Renal pelvis (tissue), 12 donors: ENCODE measurements at places on chromosomes 6 and 20. TPM values are rescaled to one million over a fixed set of nuclear protein-coding genes. Genes with fewer than 3 reads are reported as not detected.
A peak's percentile ranks its signal among the peaks of the same experiment; 100 is the strongest.

DNA sequence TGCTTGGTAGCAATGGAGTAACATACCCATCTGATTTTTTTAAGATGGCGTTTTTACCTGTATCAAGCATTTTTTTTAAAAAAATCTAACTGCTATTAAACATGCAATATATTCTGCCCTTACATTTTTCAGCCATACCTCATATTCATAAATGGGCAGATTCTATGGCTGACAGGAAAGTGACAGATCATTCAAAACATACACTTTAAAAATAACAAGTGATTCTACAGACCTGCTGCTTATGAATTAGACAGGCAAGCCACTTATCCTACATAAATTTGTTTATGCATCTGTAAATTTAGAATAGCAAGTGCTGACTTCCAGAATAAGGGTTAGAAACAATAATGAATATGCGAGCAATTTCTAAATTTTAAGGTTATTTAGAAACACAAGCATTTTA lies 82.7 kb downstream of the TBXT start:
- no peak for DNase-seq

DNA sequence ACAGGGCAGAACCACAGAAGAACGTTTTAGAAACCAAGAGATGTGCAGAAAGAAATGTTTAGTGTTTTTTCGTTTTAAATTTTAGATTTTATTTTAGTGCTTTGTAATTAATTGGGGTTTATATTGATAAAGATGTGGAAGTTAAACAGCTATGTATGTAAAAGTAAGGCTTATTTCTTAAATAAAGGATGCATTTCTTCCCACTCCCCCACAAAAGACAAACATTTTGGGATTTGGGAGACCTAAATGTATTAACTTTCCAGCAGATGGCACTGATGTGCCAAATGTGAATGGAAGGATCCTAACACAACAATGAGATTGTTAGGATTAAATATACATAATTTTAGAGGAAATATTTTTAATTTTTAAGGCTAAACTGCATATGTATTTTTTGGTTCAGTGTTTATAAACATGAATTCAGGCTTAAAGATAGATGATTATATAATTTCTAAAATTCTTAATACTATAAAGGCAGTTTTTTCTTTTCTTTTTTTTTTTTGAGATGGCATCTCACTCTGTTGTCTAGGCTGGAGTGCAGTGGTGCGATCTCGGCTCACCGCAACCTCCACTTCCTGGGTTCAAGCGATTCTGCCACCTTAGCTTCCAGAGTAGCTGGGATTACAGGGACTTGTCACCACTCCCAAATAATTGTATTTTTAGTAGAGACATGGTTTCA lies 12.0 kb downstream of the PFDN4 start:
- DNase-seq, result peak; percentile 34

DNA sequence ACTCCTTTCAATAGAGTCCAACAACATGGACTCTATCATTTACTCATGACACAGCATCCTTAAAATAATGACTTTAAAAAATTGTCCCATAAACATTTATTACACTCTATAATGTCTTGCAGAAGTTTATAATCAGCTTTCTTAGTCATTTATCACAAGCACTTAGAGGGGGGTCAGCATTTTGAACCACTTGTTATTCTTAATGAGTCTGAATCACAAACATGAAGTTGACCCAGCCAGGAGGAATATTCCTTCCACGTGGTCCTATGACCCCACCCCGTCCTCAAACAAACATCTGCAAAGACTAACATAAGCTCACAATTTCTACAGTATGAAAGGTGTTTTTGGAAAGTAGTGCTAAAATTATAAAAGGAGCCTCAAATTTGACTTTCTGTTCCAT lies 91.1 kb downstream of the MTFR2 start:
- DNase-seq, result peak; percentile 47

DNA sequence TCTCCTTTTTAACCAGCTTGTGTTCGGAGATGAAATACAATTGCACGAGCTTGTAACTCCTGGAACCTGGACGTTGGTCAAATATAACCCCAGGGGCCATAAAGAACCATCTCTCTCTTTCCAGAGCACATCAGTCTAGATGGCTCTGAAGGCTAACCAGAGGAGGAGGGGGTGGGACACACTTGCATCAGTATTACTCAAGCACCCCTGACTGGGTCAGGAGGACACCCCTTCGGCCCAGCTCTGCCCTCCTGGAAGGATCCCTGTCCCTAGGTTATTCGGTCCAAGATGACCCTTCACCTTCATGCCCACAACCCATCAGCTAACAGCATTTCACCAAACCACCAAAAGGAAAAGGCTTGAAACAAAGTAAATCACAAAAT lies 67.1 kb downstream of the FYN start:
- DNase-seq, result no peak

- DNase-seq, result no peak
These were observed 23.5 kb downstream of the GFOD1 start for GRCh38 chr6:13463941-13464340.

DNA sequence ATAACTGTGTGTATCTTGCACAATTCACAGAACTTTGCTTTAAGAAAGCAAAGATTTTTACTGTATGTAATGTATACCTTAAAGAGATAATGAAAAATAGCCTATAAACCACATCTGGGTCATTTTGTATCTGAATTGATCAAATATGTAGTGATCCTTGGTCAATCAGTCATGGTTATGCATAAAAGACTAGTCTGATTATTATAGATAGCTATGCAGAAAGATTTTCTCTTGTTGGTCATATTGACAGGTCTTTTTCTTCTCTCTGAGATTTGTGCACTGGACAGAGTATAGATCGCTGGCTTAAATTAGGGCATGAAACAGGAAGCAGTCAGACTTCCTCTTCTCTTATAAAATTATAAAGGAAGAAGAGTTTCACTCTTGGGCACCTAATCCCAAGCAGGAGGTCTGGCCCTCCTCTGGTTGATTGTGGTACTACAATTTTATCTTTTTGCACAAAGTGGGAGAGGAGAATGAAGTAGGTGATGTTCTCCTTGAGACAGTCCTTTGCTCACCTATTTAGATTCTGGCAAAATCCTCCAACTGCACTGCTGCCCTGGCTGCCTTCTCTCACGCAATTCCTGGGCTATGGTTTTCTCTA lies 380.9 kb upstream of the RGS17 start:
- peak; percentile 8 for DNase-seq

DNA sequence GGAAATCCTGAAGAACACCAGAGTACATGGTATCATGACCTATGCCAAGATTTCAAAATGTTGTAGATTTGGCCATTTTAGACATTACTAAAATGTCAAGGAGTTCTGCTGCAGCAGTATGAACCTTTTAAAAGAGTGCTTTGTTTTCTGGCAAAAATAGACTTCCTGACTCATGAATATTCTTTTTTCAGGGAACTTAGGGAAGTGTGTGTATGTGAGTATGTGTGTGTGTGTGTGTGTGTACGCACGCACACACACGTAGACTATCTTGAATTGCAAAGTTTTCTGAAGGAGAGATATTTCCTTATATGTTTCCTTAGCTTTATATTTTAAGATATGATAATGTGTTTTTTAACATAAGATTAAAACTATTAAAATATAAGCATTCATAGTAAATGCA lies 161.2 kb downstream of the HS3ST5 start:
- DNase-seq, result no peak

DNA sequence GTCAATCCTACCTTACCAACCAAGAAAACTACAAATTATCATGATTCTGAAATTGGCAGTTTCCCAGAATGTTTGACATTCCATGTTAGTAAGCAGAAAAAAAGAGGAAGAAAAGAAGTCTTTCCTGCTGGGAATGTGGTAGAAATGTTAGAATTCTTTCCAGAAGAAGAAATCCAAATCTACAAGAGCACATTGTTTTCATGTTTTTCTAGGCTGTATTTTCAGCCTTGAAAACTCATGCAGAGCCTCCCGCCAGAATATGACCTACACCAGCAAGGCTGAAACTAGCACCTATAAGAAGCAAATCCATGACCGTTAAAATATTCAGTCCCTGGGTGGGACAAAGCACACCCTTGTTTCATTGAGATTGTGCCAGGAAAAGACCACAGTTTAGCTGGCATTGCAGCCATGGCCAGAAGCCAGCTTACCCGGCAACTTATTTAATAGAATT lies 259.4 kb downstream of the GJA1 start:
- DNase-seq, result no peak

DNA sequence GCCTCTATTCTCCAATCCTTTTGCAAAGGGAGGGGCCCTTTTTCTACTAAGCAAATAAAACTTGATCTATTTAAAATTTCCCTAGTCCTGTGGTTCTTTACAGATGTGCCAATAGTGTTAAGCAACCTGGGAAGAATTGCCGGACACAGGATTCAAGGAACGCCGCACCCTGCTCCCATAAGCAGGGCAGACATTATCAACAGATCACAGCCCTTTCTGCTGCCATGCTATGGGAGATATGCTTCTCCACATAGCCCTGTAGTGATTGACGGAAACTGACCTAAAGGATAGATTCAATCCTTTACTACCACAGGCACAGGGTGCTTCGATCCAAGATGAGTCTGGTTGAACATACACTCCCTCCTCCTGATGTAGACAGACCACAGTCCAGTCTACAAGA lies 118.4 kb upstream of the TRAF3IP2 start:
- no peak for DNase-seq

DNA sequence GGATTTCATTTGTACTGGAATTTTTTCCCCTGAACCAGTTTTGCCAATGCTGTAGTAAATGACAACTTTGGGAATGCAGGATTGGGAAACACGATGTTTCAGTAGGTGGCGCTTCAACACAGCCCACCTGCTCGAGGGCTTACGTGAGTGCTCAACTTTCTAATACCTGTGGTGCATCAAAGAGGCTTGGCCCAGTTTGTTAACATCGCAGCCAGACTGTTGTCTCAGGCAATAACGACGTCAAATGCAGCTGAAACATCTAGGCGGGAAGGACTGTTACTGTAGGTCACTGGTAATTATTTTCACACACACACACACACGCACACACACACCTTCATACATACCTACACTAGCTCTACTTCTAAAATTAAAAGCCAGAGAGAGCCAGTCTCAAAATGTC lies 815.5 kb upstream of the SLC35B3 start:
- peak; percentile 51 for DNase-seq

DNA sequence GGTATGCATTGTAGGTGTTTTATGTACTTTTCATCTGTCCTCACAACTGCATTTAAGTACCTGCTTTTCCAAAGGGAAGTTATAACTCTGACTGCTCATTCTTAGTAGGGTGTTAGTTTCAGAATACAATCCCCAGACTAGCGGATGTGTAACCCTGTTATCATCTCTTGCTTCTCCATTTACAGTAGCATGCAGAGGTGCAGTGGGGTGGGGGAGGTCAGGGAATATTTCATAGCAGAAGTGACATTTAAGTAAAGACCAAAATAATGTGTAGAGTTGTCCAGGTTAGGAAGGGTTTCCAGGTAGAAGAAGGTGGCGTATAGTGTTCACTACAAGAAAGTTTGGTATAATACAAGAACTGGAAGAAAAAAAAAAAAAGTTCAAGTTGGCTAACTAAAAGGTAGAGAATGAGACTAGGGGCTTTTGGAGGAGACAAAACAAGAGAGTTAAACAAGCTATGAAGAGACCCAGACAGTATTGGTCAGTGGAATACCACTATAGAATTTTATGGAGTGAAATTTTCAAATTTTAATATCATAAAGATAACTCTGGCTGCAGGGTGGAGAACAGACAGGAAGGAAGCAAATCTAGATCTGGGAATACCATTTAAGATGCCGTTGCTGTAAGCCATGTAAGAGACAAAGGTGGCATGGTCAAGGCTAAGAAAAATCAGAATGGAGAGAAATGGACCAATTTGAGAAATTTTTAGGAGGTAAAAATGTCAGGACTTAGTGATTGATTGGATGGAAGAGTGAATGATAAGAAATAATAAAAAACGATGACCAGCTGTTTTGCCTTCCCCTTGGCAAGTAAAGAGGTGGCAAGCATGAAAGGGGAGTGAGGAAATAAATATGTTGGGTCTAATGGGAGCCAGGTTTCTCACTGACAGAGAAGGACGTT lies 2.2 kb upstream of the AHI1 start:
- DNase-seq, result no peak

DNA sequence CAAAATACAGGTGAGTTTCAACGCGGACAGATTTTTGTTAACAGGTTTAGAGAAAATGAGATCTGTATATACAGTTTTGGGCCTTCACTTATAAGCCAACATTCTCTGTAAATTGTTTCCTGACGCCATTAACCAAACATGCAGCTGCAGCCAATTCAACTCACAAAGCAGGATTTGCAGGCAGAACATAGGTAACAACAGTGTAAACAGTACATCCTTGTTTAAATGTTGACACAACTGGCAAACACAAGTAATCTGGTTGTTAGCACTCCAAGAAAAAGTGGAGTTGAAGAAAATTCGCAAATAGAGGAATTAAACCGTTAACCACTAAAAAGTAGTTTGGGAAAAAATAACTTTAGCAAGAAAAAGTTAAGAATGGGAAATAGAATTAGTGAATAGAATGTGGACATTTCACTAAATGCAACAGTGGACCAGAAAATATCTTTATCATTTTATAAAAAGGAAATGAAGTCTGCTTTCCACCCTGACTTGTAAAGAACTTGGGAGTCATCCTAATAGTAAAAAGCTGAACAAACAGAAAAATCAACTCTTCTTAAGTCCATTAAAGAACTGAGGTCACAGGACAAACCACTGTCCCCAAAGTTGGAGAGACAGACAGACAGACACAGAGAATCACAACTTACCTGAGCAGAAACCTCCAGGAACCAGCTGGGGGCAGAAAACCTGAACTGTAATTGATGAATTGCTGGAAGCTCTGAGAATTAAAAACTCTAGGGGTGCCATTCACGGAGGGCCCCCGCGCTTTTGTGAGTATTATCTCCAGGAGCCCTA lies 10.1 kb downstream of the SMIM28 start:
- no peak for DNase-seq

DNA sequence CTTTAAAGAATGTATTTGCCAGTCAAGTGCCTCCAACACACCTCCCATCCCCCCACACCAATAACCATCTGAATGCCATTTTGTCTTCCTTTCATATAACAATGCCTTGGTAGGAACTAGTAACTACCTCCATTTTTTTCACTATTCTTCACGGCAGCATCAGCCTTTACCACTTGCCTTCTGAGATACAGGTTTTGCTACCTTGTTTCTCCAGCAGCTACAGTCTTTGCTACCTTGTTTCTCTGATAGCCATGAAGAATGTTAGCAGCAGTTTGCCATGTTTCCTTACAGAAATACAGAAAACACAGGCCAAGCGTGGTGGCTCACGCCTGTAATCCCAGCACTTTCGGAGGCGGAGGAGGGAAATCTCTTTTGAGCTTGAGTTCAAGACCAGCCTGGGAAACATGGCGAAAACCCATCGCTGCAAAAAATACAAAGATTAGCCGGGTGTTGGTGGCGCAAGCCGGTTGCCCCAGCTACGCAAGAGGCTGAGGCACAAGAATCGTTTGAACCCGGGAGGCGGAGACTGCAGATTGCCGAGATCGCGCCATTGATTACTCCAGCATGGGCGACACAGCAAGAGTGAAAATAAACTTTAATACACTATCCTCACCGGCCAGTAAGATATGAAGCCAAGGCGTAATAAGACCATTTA lies 100.9 kb downstream of the HFE start:
- no peak for DNase-seq

GRCh38 chr20:57844626-57845596 lies 135.1 kb upstream of the PMEPA1 start:
- no peak for DNase-seq

- DNase-seq, result no peak
These were observed 61.6 kb downstream of the RPRD1B start for GRCh38 chr20:38095017-38095686.

Gene GPR6
- not detected for polyA plus RNA-seq

Gene SIM1
- polyA plus RNA-seq, result 29.2 TPM

Gene ZNF133
- 27.7 TPM for polyA plus RNA-seq

Gene MEP1A
- not detected for polyA plus RNA-seq

Gene RAET1L
- polyA plus RNA-seq, result not detected

Gene LGSN
- 1.6 TPM for polyA plus RNA-seq

Gene CTAGE9
- not detected for polyA plus RNA-seq

Gene BEND6
- polyA plus RNA-seq, result 4.9 TPM
